ENCODE measurements at places on chromosomes 6 and 20.
A peak's percentile ranks its signal among the peaks of the same experiment; 100 is the strongest.

DNA sequence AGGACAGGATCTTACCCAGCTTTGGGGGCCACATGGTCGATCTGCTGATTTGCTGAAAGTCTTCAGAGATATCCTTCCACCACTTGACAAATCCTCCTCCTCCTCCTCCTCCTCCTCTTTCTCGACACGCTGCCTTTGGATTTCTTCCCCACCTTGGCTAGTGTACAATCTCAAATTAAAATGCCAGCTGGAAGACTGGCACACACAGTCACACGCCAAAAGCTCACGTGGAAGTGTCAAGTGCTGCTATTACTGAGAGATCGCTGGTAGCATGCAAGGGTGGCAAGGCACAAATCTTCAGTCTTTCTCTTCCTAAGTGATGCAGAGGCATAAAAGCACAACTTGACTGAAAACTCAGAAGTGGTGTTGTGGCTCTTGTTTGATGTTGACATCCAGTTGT, 35.3 kb downstream of the GPR6 start:
- no peak for DNase-seq

GRCh38 chr6:125662296-125662695, 87.1 kb upstream of the HEY2 start:
- DNase-seq: no peak

DNA sequence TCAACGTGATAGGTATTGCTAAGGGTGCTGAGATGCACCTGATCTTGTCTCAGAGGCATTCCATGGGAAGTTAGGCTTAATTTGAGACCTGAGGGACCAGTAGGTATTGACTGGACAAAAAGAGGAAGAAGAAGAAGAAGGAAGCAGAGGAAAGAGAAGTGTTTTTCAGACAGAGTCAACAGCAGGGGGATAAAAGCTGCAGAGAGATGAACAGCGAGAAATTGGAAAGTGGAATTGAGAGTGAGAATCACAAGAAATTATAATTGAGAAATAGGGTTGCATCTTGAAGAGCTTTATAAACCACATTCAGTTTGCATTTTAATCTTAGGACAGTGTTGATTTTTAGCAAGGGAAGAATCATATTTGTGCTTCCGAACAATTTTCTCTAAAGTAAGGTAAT, 254.0 kb downstream of the CD83 start:
- DNase-seq: no peak

- DNase-seq: no peak
These were observed 391.8 kb upstream of the MMS22L start for GRCh38 chr6:97674802-97675201.

DNA sequence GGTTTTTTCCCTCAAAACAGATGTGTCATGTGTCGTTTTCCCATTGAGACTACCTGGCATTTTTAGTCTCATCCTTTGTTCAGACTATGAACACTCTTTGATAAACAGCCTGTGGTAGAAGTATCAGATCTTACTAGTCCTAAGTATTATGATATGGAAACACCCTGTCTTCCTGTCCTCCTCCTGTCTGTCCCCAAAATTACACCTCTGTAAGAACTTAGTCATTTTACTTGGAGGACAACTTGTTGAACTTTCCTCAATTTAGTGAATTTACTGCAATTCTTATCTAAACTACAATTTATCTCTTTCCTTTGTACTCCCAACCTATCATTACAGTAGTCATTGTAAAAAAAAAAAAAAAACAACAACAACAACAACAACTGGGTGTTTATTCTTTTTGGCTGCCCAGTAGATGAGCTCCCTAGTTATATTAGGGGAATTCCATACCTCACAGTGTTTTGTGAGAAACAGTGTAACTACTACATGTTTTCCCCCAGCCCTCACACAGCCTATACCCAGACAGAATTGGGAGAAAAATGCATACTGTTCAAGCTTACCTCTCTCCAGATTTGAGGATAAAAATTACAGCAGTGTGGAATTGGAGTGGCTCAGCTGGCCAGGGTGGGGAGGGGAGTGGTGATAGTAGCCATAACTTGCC, 18.5 kb upstream of the ERVFRD-1 start:
- no peak for DNase-seq

DNA sequence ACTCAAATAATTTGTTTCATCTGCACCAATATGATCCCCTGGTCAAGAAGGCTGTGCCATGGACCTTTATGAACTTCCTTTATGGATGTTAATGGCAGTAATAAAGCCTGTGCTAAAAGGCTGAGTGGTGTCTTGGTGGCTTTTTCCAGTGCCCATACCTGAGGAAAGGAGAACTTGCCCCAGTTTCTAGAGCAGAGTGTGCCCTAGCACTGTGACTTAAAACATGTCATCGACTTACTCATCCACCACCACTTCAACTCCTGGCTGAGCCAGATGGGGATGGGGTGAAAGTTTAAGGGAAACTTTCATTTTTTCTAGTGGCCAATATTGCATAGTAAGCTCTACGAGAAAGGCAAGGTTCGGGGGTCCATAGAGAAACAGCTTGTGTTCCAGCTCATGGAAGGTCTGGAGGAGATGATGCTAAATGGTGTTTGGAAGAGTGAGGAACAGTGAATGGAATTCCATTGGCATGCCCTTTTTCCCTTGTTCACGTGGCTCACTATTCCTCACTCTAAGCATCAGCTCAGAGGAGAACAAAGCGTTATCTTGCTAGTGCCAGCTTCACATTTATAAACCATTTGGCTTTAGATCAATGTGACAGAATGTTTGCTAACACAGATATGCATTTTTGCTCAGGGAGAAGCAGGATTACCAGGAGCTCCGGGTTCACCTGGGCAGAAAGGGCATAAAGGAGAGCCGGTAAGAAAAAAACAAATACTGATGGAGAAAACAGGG, 71.2 kb downstream of the COL19A1 start:
- DNase-seq: no peak

- DNase-seq: no peak
These were observed 4.9 kb upstream of the ADA start for GRCh38 chr20:44656448-44656847.

DNA sequence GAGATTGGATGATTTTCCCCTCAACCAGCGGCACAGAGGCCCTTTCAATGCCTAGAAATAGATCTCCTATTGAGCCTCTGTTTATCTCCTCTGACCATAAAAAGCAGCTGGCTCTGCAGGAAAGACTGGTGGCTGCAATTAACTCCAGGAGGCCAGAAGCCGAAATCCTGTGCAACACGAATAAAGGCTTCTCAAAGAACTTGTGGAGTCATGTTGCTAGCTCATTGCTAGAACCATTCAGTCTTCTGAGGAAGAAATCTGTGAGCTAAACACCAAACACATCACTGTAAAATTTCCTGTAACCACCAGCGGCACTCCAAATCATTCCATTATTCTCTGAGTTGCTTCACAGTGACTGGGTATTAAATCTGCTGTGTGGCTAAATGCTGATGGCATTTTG, 49.1 kb upstream of the TPD52L1 start:
- no peak for DNase-seq

DNA sequence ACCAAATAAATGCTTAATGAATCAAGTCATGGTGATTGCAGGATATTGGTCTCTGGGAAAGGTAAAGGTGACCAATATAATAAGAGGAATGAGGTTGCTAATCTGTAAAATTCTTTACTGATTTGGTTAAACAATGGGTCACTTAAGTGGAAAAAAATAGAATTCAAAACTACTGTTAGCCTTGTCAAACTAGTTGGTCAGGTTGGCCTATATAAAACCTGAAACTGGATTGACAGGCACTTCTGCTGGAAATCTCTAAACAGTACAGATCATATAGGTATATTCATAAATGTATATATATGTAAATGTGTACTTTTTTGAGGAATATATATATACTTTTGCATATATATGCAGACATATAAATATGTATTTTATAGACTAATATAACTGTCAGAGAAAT, 19.7 kb downstream of the PLCB4 start:
- no peak for DNase-seq

- DNase-seq: no peak
These were observed 33.9 kb upstream of the MRGBP start for GRCh38 chr20:62762376-62762775.

GRCh38 chr6:79425589-79426311, 111.5 kb downstream of the LCA5 start:
- no peak for DNase-seq

GRCh38 chr6:131949909-131950766, 1.0 kb downstream of the CCN2 start:
- peak; percentile 14 for DNase-seq

GRCh38 chr20:50695135-50695872, 4.0 kb upstream of the RIPOR3 start:
- no peak for DNase-seq

DNA sequence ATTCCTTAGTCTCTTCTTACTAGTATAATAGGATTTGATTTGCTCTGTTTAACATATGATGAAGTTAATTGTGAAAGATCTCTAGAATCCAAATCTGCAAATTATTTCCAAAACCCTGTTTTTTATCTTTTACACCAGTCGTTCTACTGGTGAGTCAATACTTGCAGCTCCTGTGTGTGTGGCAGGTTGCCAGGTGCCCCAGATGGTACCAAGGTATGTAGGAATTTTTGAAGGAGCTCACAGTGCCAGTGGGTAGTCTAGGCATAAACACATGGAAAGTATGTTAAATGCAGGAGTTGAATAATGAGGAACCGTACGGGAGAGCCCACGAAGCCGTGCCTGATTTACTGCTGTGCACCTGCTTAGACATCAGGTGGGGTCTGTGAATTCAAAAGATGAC, 192.2 kb downstream of the FARS2 start:
- DNase-seq: no peak

DNA sequence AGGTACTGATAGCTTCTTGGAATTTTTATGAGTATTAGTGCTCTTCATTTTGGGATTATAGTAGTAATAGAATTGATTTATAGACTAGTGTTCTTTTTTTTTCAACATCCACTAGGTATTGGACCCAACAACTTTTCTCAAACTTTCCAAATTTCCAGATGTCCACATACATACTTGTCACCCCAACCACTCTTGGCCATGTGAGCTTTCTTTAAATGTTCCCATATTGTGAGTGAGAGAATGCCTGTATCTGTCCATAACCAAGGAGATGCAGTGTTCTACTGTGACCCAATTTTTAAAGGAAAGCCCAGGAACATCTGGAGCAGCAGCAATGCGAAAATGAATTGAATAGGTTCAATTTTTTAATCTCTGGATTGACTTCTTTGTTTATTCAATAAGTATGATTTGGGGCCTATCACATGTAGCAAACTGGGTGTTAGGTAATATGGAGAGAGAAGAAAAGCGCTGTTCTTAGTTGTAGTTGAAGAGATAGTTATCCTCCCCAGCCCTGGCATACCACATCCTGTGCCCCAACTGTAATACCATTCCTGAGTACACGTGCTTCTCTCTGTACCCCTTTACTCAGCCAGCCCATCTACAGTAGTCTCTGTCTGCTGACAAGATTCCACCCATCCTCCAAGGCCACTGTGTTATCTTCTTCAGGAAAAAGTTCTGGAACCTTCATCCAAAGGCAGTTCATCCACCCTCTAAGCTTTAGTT, 116.8 kb upstream of the SUPT3H start:
- no peak for DNase-seq

DNA sequence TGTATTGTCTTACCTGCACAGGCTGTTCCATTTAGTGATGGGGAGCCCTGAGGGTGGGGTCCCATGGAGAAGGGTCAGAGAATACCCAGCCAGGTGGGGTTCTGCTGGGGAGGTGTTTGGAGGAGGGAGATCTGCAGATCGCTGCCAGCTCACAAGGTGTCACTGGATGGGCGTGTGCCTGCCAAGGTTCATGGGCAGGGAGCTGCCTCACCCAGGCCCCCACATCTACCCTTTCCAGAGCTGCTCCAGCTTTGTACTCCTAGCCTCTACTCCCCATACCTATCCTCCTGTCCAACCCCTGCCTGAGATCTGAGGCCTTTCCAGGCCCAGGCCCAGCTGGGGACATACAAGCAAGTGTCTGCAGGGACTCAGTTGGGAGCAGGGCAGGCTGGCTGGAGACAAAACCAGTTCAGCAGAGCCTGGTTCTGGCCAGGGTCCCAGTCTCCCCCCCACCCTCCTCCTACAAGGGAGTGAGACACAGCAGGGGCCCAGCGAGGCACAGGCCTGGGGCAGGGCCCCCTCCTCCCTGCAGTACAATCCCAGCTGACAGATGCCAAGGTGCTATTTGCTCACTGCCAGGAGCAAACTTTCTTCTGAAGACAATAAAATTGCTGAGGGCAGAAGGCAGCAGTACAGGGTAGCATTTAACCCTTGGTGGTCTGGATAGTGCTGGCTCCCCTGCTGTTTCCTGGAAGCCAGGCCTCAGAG, 19.7 kb downstream of the SPDEF start:
- DNase-seq: no peak

- DNase-seq: no peak
These were observed 17.3 kb downstream of the HRH3 start for GRCh38 chr20:62202676-62203377.

DNA sequence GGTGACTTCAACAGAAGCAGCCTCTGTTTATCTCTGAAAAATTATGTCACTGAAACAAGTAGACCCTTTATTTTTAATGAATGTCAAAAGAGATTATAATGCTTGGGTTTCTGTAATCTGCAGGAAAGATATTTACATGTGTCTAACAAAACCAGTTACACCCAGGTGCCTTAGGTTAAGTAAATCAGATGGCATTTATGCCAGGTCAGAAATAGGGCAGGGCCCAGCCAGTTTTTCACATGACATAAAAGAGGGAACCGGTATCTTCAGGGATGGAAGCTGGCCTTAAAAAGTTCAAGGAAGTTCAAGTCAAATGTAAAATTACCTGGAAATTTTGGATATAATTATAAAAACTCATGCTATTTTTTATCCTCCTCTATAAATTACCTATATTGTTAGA, 14.2 kb upstream of the ENPP4 start:
- no peak for DNase-seq

- DNase-seq: no peak
These were observed 13.2 kb upstream of the PARD6B start for GRCh38 chr20:50717974-50718761.

GRCh38 chr20:37911838-37912281, 8.9 kb downstream of the VSTM2L start:
- DNase-seq: no peak

DNA sequence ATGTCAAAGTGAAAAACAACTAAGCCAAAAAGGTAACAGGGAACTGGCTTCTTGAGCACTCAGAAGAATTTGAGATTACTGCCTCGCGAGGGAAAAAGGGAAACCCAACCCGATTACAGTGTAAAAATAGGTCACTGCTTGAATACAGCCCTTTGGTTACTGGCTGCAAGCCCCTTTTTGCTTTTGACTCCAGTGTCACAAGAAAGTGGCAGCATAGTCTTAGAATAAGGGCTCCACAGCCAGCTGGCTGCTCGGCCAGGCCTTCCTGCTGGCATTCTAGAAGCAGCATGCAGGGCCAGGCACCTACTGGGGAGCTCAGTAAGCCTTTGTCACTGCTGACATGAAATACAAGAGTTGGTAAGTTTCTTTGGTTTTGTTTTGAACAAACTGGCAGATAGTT, 83.0 kb downstream of the ZHX3 start:
- DNase-seq: peak; percentile 81

- DNase-seq: no peak
These were observed 1.3 kb downstream of the PI16 start for GRCh38 chr6:36955671-36956445.

- no peak for DNase-seq
These were observed 393.8 kb upstream of the HSF2 start for GRCh38 chr6:122005661-122006060.
